ENCODE measurements at places on chromosomes 2 and 18.

DNA sequence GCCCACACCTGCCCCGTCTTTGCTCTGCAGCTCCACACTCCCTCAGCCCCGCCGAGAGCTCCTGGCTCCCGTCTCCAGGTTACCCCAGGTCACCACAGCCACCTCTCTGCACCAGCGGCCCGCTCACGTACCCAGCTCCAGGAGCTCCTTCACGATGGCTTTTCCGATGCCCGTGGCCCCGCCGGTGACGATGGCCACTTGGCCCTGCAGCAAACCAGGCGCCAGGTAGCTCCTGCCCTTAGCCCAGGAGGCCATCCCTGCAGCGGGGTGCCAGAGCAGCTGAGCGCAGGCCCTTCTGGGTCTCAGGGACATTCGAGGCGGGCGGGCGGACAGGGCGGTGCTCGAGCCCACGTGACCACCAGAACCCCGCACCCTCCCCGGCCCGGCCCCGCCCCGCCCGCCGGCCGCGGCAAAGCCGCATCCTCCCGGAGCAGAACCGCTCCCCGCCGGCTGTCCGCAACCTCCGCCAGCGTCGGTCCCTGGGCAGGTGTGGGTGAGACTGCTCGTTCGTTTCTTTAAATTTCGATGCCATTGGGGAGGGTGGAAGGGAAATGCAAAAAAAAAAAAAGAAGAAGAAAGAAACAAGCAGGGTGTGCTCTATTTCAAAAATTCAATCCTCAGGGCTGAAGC is at the start of the genes PECR and TMEM169:
PECR (minus strand) TSS at position 323 of the 630 bp plus-strand sequence; CDS start at position 255, 68 bp downstream.
TMEM169 (plus strand) TSS at position 433 of the 630 bp plus-strand sequence. CDS start 14,045 bp downstream, outside the sequence.
- peak; percentile 70 for DNase-seq

- DNase-seq: no peak
Observed at GRCh38 chr2:79083597-79084251, 4.1 kb downstream of the REG1B start.

GRCh38 chr2:169824373-169825333 is at the start of gene METTL5:
Gene METTL5 (minus strand): TSS chr2:169824905. CDS start chr2:169824597, 308 bp downstream.
- DNase-seq: peak; percentile 84

DNA sequence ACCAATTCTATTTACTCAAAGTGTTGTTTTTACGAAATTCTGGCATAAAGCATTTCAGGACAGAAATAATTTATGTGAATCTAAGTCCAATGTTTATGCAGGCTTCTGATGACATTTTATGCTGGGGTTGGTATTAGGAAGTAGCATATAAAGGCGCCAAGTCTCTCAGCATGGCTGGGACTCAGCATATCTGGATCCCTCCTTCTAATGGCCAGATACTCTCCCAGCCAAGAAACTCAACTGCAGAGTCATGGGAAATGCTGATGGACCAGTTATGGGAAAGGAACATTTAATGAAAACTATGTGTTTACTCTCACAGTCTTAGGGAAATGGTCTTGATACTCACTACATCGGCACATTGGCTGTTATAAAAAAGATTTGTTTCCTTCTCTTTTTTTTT is 392.2 kb downstream of the ARHGAP15 start:
- DNase-seq: no peak

DNA sequence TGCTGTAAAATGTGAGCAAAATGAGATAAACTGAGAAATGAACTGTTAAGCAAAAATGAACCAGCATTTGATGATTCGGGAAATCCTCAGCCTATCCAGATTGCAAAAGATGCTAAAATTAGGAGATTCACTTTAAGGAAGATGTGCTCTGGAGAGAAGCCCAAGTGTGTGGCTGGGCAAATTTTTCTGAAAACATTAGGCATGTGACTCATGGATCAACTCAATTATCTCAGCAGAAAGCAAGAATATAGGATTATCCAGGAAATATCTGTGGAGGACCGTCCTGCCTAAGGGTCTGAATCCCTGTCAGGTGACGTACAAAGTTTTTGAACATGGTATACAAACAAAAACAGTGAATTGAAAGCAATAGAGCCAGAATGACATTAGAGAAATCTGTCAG is 1268.3 kb upstream of the TMEFF2 start:
- DNase-seq: no peak

GRCh38 chr2:60098996-60099395 is 454.5 kb downstream of the BCL11A start:
- DNase-seq: no peak

DNA sequence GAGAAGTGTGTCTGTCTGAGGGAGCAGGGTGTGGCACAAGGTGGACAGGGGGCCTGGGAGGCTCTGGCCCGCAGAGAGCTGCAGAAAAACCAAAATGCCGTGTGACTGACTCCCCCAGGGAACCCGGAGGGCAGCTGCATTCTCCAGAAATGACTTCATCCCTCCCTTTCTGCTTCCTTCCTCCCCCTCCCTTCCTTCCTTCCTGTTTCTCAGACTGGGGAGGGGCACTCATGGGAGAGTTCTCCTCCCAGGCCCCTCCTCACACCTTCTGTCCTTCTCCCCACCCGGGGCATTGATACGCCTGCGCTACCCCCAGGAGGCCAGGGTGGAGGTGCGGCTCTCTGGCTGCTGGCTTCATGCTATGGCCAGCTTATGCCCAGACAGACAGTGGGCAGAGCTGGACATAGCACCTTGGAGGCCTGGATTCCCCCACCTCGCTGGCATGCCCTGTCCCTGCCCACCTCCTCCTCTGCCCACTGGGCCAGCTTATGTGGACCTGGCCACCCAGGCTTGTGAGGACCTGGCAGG is 8.2 kb upstream of the GPR17 start:
- DNase-seq: peak; percentile 64

DNA sequence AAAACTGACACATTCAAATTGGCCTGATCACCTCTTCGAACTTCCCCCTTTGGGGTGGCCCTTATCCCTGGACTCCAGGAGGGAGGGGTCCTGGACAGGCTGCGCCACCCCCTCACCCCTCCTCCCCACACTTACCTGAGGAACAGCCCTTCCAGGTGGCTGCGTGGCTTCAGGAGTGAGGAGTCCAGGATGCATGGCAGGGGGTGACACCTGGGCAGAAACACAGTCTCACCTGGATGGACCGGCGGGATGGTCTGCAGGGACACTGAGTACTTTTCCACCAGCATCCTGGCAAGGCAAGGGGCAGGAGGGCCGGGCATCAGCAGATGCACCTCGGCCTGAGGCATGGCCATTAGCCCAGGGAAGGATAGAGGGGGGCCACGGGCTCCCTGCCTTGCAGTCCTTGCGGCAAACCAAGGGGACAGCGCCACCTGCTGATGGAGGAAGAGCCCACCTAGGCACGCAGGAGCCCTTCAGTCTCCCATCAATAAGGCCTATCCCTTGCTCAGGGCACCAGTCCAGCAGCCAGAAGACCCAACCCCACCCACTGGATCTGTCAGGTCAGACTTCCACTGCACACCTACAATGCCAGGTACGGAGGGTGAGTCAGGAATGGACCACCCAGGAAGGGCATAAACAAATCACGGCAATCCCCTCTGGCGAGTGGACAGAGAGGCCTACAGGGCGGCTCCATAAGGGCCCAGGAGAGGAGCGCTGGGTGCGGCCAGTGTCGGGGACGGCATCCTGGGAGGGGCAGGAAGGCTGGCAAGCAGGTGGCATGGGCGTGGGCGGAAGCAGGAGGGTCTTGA is 26.0 kb downstream of the FAM178B start:
- peak; percentile 91 for DNase-seq

- DNase-seq: no peak
Observed at GRCh38 chr2:109701362-109701761, 87.2 kb downstream of the SOWAHC start.

GRCh38 chr2:32068-32467 is 14.2 kb downstream of the FAM110C start:
- DNase-seq: no peak

- no peak for DNase-seq
Observed at GRCh38 chr2:67037655-67038054, 359.5 kb upstream of the ETAA1 start.

DNA sequence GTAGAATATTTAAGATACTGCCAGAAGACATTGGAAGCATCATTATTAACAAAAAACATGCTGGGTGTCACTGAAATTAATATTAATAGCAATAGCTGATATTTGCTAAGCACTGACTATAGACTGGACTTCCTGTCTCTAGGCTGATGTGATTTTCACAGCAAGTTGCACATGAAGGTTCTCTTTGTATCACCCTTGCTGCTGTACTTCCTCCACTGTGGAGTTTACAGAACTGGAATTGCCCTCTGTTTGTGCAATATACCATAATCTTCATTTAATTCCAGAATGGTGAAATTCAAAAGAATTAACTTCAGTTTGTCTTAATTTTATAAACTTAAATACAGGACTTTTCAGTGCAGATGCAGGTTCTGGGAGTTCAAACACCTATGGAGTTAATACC is 585.1 kb downstream of the RNF144A start:
- DNase-seq: peak; percentile 82

- DNase-seq: no peak
Observed at GRCh38 chr2:173659509-173659908, 304.8 kb downstream of the CDCA7 start.

GRCh38 chr2:202269585-202269984 is 4.0 kb downstream of the NOP58 start:
- no peak for DNase-seq

DNA sequence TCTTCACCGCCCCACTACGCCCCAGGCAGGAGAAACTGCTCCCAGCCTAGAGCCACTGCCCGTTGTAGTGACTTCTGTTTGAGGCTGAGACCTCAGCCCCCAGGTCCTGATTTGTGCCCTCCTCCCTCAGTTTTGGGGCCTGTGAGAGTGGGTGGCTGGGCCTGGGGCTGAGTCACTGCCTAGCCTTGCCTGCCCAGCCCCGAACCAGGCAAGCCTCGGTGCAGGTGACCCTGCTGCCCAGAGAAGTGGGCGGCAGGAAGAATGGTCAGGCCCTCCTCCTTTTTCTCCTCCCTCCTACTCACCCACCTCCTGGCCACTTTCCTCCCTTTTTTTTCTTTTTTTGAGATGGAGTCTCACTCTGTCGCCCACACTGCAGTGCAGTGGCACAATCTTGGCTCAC is 66.6 kb downstream of the ZFP36L2 start:
- DNase-seq: peak; percentile 42

DNA sequence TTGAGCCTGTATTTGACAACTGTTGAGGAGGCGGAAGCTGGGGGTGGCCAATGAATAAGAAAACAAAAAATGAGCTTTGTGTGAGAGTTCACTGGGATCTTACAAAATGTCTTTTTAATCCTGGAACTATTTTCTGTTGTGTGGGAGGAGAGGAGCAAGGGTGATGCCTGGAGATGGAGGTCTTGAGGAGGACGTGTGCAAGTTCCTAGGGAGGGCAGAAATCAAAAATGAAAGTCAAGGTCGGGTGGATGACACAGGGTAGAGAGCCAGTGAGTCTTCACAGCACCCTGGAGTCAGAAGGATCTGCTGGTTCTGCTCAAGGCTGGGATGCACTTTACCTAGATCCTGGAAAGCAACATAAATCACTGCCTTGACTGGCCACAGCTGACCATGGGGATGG is 180.3 kb upstream of the PKDCC start:
- no peak for DNase-seq

DNA sequence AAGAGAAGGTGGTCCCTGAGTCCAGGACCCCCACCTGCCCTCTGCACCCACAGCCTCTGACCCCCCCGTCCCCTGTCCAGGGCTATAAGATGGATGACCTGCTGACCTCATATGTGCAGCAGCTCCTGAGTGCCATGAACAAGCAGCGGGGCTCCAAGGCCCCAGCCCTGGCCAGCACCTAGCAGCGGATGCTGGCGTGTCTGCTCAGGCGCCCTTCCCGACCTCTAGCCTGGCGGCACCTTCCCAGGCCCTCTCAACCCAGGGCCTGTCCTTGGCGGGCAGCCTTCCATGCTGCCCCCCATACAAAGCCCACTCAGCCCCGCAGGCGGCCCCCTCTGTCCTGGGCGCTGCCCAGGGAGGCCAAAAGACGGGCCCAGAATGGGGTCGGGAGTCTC is 8.7 kb upstream of the GPR17 start:
- no peak for DNase-seq

DNA sequence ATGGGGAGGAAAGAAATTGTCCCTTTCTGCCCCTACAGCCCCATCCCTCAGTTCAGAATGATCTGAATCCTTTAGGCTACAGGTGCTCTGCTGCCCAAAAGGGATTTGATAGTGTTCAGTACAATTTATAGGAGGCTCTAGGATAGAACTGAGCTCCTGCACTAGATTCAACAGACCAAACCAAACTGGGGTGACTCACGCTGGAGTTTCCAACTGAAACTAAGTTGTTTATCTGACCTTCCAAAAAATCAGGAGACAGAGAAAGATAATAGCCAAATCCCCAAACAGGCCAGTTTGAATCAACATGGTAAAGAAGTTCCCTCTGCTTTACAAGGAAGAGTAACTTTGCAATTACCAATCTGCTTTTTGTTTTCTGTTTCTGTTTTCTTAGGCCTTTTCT is 72.7 kb upstream of the MBOAT2 start:
- DNase-seq: peak; percentile 35

- peak; percentile 26 for DNase-seq
Observed at GRCh38 chr18:2776601-2777000, 70.2 kb upstream of the EMILIN2 start.

DNA sequence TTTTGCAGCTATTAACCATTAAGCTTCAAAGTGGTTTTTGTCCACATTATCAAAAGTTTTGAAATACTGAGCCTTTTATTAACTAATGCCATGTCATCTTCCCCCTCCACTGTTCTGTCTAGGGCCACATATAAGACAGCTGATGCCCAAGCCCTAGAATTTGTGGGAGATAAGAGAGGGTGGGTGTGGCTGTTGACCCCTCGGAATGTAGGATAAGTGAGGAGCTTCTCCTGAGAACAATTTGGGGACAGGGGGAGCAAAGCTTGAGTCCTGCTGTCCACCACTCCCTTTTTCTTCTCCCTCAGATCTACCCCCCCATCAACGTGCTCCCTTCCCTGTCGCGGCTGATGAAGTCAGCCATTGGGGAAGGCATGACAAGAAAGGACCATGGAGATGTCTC is 14.3 kb upstream of the ANKRD53 start:
- DNase-seq: no peak

GRCh38 chr2:56121995-56122394 is 61.8 kb upstream of the CCDC85A start:
- DNase-seq: no peak

GRCh38 chr18:51953521-51953920 is 386.5 kb upstream of the DCC start:
- no peak for DNase-seq

- DNase-seq: no peak
Observed at GRCh38 chr18:9915291-9916076, 1.7 kb downstream of the VAPA start.

- DNase-seq: no peak
Observed at GRCh38 chr2:71952572-71953188, 195.0 kb downstream of the CYP26B1 start.

DNA sequence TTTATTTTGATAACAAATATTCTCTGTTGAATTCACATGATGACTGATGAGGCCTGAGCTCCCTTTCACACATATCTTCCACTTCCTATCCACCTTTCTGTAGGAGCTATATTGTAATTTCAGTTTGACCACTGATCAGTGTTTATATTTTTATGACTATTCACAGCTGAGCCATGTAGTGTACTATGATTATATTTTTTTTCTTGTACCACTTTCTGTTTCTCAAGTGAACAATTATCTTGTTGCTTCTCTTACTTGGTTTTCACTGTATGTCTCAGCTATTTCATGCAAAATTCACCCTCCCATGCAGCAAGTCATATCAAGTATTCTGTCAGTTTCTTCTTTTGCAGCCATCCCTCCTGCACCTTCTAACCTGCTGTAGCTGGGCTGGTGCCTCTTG is 78.4 kb downstream of the TMEM247 start:
- DNase-seq: no peak

Data from suppressor macrophage treated with lipopolysaccharide for 1 hour (primary cell).